ENCODE measurements at places on chromosomes 7 and 10. TPM values are rescaled to one million over a fixed set of nuclear protein-coding genes. Genes with fewer than 3 reads are reported as not detected.

The SH2D4B gene
- total RNA-seq = not detected

The BHLHA15 gene
- total RNA-seq = not detected

The LLCFC1 gene
- not detected for total RNA-seq

The MAT1A gene
- total RNA-seq = 0.11 TPM

Data from myocyte (in vitro differentiated cells).